ENCODE measurements at places on chromosomes 7 and 10.

DNA sequence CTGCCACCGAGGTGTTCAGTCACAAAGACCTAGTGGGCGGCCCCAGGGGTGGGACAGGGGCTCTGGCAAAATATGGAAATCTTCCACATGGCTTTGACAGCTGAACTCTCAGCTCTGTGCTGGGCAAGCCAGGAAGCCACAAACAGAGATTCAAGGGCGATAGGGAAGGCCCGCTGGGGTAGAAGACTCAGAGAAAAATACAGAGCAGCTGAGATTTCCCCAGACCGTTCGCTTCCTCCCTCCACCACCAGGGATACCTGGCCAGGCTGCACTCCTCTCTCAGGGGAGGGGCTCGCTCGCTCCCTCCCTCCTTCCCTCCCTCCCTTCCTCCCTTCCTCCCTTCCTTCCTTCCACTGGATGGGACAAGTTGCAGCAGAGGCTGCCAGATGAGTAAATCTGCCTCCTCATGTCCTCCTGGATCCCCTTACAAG, 260.5 kb downstream of the PRPF18 start:
- DNase-seq: no peak

DNA sequence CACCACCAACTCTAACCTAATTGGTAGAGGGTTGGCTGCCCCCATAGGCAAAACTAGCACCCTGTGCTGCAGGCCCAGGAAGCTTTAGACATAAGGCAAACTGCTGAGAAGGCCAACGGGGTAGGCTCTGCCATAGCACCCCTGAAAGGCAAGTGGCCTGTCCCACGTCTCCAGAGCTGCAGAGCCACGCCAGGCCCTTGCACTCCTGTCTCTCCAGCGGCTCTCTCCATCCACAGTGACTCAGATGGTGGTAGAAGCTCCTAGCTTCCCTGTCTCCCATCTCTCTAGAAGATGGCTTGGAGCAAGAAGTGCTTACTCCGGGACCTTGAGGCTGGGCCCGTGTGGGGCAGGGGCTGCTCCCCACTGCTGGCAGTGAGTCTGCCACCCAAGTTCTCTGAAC, 310.6 kb upstream of the ZMIZ1 start:
- DNase-seq: no peak

- no peak for DNase-seq
Observed at GRCh38 chr7:148191391-148192065, 399.0 kb upstream of the C7orf33 start.

DNA sequence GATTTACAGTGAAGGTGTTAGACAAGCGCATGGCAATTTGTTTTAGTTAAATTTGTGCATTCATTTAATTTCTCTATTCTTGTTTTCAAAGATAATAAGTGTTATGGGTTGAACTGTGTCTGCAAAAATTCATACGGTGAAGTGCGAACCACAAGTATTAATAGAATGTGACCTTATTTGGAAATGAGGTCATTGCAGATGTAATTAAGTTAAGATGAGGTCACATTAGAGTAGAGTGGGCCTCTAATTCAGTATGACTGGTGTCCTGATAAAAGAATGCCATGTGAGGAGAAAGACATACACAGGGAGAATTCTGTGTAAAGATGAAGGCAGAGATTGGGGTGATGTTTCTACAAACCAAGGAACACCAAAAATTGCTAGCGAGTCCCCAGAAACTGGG, 158.8 kb upstream of the SEMA3E start:
- DNase-seq: no peak

DNA sequence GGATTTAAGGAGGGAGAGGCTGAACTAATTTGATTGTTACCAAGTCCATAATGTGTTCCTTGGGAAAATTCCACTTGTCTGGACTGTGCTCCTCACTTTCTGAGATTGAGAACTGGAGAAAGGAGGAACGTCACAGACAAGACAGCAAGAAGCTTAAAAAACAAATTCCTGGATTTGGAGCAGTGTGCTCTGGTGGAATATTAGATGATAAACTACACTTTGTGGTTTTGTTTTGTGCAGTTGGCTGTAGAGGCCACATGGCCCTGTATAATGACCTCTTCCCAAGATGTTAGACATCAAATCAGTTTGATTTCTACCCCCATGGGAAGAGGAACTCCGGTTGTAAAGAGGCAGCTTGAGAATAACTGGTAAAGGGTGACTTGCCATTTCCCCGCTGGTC, 421.3 kb upstream of the GALNT17 start:
- DNase-seq: no peak

DNA sequence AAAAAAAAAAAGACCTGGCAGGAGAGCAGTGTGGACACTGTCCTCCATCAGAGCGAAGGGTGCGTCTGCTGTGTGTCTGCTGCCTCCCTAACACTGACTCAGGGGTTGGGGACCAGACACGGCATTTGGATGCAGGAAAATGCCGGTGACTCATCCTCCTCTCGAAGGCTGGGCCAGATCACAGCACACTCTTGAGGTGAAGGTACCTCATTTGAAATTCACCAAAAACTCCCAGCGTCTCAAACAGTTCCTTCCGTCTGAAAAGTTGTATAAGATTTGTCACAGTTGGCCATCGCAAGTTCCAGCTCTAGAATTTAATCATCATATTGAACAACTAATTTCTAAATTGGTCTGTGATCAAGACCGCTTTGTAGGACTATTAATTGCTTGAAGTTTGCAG, 118.1 kb upstream of the LYZL2 start:
- DNase-seq: no peak

DNA sequence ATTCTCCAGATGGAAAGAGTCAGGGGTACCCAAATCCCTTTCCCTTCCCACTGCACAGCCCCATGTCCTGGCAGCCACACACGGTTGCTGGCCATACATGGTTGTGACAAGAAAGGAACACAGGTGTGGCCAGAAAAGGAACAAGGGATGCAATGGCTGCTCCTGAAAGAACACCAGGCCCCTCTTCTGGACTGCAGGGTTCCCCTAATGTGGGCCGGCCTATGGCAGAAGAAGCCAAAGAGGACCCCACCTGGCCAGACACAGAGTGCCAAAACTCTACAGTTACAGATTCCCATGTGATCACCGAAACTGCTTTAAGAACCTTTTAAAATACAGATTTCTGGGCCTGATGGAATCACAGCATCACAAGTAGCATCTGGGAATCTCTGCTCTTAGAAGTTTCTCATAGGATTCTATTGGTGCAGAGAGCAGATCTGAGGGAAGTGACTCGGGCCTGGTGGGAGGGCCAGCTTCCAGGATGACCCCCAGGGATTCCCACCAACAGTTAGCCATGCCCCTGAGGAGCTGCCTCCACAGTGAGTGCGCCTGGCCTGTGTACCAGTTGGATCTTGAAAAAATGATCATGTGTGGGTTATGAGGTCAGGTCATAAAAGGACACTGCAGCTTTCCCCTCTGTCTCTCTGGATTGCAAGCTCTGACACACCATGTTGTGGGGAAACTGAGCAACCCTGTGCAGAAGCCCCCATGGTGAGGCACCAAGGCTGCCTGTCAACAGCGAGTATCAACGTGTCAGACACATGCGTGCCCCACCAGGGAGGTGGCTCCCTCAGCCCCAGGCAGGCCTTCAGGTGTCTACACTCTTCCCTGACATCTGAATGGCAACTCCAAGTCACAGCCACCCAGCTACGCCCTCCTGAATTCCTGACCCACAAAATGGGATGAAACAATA, 89.6 kb upstream of the LANCL2 start:
- DNase-seq: no peak

- DNase-seq: no peak
Observed at GRCh38 chr7:50507898-50508470, 57.2 kb downstream of the DDC start.
